Type B pancreatic cell (in vitro differentiated cells): ENCODE measurements at places on chromosomes 13 and 19. TPM values are rescaled to one million over a fixed set of nuclear protein-coding genes. Genes with fewer than 3 reads are reported as not detected.

Gene PGLYRP2
- total RNA-seq: not detected in 2 replicates

DNA sequence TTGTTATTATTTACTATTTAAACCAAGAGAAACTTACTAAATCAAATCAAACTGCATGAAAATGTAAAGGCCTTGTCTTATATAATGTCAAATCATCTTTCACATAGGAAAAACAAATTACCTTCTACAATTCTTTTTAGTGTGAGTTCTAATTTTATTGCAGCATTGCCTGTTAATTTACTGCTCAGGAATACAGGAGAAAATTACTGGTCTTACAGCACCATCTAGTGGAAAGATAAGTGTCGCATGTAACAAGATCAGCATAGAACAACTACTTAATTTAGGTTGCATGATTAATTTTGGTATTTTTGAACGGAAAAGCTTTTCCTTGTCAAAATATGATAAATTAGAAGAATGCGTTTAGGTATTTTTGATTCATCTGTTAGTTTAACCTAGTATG is 502.7 kb downstream of the UQCRFS1 start:
- no peaks in the 10 kb centered on the region for H3K36me3 ChIP-seq
- H3K4me1 ChIP-seq: no peaks in the 10 kb centered on the region
- no peak overlapping the region for H3K27ac ChIP-seq
- no peak overlapping the region for H3K4me3 ChIP-seq
- no peak for DNase-seq

DNA sequence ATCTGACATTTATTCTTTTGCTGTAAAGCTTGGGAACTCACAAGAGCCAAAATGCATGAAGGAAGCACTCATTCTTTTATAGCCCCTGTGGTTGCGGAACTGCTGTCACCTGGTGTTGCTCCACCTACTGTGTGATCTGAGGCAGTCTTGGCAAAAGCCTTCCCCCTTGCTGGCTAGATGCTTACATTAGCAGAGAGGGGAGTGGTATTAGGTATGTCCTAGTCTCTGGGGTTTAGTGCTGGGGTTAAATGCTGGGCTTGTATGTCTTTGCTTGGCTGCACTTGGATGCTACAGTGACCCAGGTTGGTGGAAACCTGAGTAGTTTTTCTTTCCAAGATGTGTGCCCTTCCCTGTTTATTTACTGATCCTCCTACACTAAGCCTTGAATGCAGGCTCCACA is 99.3 kb downstream of the WDFY2 start:
- no peak for DNase-seq
- H3K36me3 ChIP-seq: peaks cover 5% of the 10 kb centered on the region
- H3K4me3 ChIP-seq: no peak overlapping the region
- peaks cover 17% of the 10 kb centered on the region for H3K4me1 ChIP-seq
- no peak overlapping the region for H3K27ac ChIP-seq
- no peaks in the 10 kb centered on the region for H3K27me3 ChIP-seq

GRCh38 chr19:18736415-18737336 is 53.2 kb downstream of the CRTC1 start:
- H3K27me3 ChIP-seq: no peaks in the 10 kb centered on the region
- no peak for DNase-seq
- H3K4me1 ChIP-seq: peaks cover 14% of the 10 kb centered on the region
- no peaks in the 10 kb centered on the region for H3K36me3 ChIP-seq
- H3K4me3 ChIP-seq: no peak overlapping the region

Gene TMEM38A
- 7.6 and 8.0 TPM in 2 replicates for total RNA-seq

GRCh38 chr19:16949496-16950023 is 60.8 kb downstream of the F2RL3 start:
- no peak overlapping the region for H3K27ac ChIP-seq
- H3K4me3 ChIP-seq: no peak overlapping the region
- DNase-seq: peak; percentile 48
- no peaks in the 10 kb centered on the region for H3K27me3 ChIP-seq

Gene FPR2
- total RNA-seq: not detected in 2 replicates

Gene LTBP4
- 31.8 and 145 TPM in 2 replicates for total RNA-seq

DNA sequence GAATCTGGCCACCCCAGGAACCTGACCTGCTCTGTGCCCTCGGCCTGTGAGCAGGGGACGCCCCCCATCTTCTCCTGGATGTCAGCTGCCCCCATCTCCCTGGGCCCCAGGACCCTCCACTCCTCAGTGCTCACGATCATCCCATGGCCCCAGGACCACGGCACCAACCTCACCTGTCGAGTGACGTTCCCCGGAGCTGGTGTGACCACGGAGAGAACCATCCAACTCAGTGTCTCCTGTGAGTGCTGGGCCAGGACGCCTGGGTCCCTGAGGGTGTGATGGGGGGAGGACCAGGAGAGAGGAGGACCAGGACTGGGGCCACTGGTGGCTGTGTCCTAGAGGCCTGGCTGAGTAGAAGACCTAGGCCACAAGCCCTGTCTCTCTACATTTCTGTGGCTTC is 13.0 kb upstream of the CD33 start:
- H3K27me3 ChIP-seq: peaks cover 19% of the 10 kb centered on the region
- H3K4me1 ChIP-seq: no peaks in the 10 kb centered on the region
- no peak for DNase-seq

Gene CEBPA
- 24.4 and 50.4 TPM in 2 replicates for total RNA-seq

GRCh38 chr13:30851697-30852096 is 54.4 kb upstream of the MEDAG start:
- no peak overlapping the region for H3K27ac ChIP-seq
- H3K4me1 ChIP-seq: peaks cover 32% of the 10 kb centered on the region
- H3K27me3 ChIP-seq: peaks cover 7% of the 10 kb centered on the region
- peaks cover 4% of the 10 kb centered on the region for H3K36me3 ChIP-seq
- no peak for DNase-seq

DNA sequence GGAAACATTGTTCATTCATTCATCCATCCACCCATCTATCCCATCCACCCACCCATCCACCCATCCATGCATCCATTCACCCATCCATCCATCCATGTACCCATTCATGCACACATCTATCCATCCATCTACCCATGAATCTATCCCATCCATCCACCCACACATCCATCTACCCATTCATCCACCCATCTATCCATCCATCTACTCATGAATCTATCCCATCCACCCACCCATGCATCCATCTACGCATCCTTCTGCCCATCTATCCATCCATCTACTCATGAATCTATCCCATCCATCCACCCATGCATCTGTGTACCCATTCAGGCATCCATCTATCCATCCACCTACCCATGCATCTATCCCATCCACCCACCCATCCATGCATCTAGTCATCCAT is 51.6 kb upstream of the URI1 start:
- no peaks in the 10 kb centered on the region for H3K36me3 ChIP-seq
- H3K4me3 ChIP-seq: no peak overlapping the region
- DNase-seq: no peak
- H3K27ac ChIP-seq: no peak overlapping the region
- peaks cover 5% of the 10 kb centered on the region for H3K27me3 ChIP-seq
- H3K4me1 ChIP-seq: peaks cover 13% of the 10 kb centered on the region

DNA sequence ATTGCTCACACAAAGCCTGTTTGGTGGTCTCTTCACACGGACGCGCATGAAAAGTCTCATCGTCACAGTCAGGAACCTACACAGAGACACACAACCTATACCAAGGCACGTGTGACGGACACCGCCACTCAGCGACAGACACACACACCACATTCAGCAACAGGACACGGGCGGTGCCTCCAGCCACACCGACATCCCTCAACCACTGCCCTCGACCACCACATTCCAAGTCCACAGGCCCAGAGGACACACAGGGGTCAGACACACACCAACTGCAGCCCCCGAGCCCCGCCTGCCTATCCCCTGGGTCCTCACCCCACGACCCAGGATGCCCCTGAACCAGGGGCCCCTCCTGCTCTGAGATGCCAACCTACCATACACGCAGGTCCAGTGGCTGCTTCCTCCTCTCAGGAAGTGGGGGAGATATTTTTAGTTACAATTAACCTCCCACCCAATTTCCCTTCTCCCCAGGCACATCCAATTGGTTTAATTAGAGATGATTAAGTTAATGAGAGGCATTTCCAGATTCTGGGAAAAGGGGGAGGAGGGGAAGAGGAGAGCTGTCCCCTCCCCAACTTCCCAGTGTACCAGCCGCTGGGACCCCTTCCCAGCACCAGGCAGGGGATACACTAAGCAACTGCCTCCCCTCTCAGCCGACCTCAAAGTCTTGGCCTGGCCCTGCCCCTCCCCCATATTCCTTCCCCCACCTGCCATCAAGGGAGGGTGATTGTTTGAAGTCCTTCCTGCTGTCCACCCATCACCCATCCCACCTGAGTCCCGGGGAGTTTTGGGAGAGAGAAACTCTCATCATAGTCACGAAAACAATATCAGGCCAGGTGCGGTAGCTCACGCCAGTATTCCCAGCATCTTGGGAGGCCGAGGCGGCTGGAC is 20.4 kb downstream of the MEIS3 start:
- peaks cover 42% of the 10 kb centered on the region for H3K27me3 ChIP-seq
- DNase-seq: no peak
- H3K36me3 ChIP-seq: no peaks in the 10 kb centered on the region
- H3K4me3 ChIP-seq: no peak overlapping the region
- peak overlapping the region; percentile 13 for H3K27ac ChIP-seq
- peaks cover 13% of the 10 kb centered on the region for H3K4me1 ChIP-seq

- peak within 1 kb of the TSS; percentile 79 for H3K4me3 ChIP-seq
Observed at GRCh38 chr19:55075371-55075998, at the start of gene EPS8L1. EPS8L1 (plus strand) TSS chr19:55075869; CDS start chr19:55076445, 576 bp downstream.

Gene ANGPTL8
- not detected in 2 replicates for total RNA-seq

- no peak overlapping the region for H3K27ac ChIP-seq
- no peaks in the 10 kb centered on the region for H3K36me3 ChIP-seq
- no peaks in the 10 kb centered on the region for H3K27me3 ChIP-seq
Observed at GRCh38 chr13:113143466-113144254, 14.8 kb upstream of the PROZ start.

Gene HIPK4
- 0.12 TPM in 1 of 2 replicates, not detected in the other for total RNA-seq

Gene COQ8B
- 39.9 and 48.4 TPM in 2 replicates for total RNA-seq

GRCh38 chr13:76745261-76746200 is 140.7 kb downstream of the KCTD12 start:
- H3K27ac ChIP-seq: no peak overlapping the region
- H3K36me3 ChIP-seq: no peaks in the 10 kb centered on the region
- peaks cover 4% of the 10 kb centered on the region for H3K4me1 ChIP-seq
- no peak for DNase-seq

DNA sequence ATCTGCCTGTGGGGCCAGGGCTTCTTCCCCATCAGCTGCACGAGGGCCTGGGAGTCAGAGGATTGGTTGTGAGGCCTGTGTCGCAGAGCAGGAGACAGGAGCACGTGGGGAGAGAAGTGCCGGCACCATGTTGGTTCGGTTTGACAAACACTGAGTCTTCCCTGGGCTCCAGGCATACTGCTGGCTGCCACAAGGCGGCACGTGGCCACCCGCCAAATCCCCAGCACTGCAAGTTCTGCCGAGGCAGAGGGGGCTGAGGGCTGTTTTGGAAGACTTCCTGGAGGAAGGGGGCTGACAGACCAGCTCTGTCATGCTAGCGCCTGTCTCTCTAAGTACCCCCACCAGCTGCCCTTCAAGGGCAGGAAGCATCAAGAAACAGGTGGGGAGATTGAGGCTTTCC is 9.5 kb downstream of the SHANK1 start:
- DNase-seq: no peak
- no peak overlapping the region for H3K27ac ChIP-seq
- H3K4me3 ChIP-seq: no peak overlapping the region
- H3K4me1 ChIP-seq: peaks cover 3% of the 10 kb centered on the region
- H3K27me3 ChIP-seq: peaks cover 57% of the 10 kb centered on the region
- no peaks in the 10 kb centered on the region for H3K36me3 ChIP-seq

Gene ZNF222
- 6.7 and 7.9 TPM in 2 replicates for total RNA-seq

Gene SYT3
- total RNA-seq: 0.68 TPM in 1 of 2 replicates, not detected in the other

Gene ZSCAN1
- total RNA-seq: 0.95 and 1.9 TPM in 2 replicates

DNA sequence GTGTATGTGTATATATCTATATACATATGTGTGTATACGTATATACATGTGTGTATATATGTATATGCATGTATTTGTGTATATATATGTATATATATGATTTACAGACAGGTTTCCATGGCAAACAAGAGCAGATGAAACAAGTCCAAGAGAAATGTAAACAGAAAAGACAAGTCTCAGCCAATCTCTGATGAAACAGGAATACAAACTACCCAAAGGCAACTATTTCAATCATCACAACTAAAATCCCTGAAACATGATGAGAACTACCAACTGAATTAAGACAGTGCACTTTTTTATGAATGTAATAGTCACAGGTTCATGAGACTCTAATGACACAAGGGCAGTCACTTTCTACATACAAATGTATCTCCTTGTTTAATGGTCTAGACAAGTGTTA is 140.2 kb downstream of the TNFRSF19 start:
- H3K27ac ChIP-seq: no peak overlapping the region
- H3K4me1 ChIP-seq: peaks cover 9% of the 10 kb centered on the region
- no peaks in the 10 kb centered on the region for H3K36me3 ChIP-seq
- H3K4me3 ChIP-seq: no peak overlapping the region
- no peak for DNase-seq
- no peaks in the 10 kb centered on the region for H3K27me3 ChIP-seq

Gene SBSN
- 0.53 TPM in 1 of 2 replicates, not detected in the other for total RNA-seq

GRCh38 chr13:70630247-70630646 is 522.0 kb upstream of the KLHL1 start:
- no peaks in the 10 kb centered on the region for H3K4me1 ChIP-seq
- H3K27me3 ChIP-seq: no peaks in the 10 kb centered on the region
- no peaks in the 10 kb centered on the region for H3K36me3 ChIP-seq
- no peak overlapping the region for H3K27ac ChIP-seq

- H3K27ac ChIP-seq: no peak overlapping the region
- H3K4me3 ChIP-seq: no peak overlapping the region
- H3K27me3 ChIP-seq: no peaks in the 10 kb centered on the region
- no peak for DNase-seq
Observed at GRCh38 chr13:95247171-95247570, 54.1 kb downstream of the ABCC4 start.

Gene FUT3
- 6.6 and 16.3 TPM in 2 replicates for total RNA-seq

GRCh38 chr13:57375876-57376275 is 208.9 kb downstream of the PRR20E start:
- H3K27ac ChIP-seq: no peak overlapping the region
- H3K36me3 ChIP-seq: no peaks in the 10 kb centered on the region
- DNase-seq: no peak
- H3K4me1 ChIP-seq: no peaks in the 10 kb centered on the region
- no peaks in the 10 kb centered on the region for H3K27me3 ChIP-seq

Gene VSTM2B
- 0.68 TPM in 1 of 2 replicates, not detected in the other for total RNA-seq

Gene C13orf42
- total RNA-seq: not detected in 2 replicates

Gene DIRAS1
- 5.9 and 10.4 TPM in 2 replicates for total RNA-seq

- DNase-seq: no peak
- H3K4me3 ChIP-seq: no peak overlapping the region
- no peaks in the 10 kb centered on the region for H3K36me3 ChIP-seq
- no peaks in the 10 kb centered on the region for H3K4me1 ChIP-seq
Observed at GRCh38 chr13:96273196-96273595, 183.3 kb downstream of the HS6ST3 start.

Gene KLK15
- 0.26 TPM in 1 of 2 replicates, not detected in the other for total RNA-seq

DNA sequence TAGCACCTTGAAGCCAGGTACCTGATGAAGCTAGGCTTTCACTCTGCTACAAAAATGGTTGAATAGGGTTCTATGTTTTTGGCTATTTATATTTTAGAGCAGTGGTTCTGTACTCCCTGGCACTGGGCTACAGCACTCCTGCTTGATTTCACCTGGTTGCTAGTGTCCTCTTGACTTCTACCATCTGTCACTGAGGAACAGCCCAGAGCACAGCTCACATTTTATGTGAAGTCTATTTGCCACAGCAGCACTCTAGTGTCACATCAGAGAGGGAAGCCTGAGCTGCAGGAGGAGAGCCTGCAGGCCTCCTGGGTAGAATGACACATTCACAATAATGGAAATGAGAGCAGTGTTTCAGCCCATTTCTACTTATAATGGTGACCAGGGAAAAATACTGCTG is 184.2 kb downstream of the ZNF486 start:
- no peak overlapping the region for H3K4me3 ChIP-seq
- no peak for DNase-seq
- H3K4me1 ChIP-seq: no peaks in the 10 kb centered on the region
- H3K27me3 ChIP-seq: no peaks in the 10 kb centered on the region

Gene ZNF763
- 4.8 and 5.0 TPM in 2 replicates for total RNA-seq

GRCh38 chr19:2803486-2804155 is 16.0 kb upstream of the ZNF554 start:
- peaks cover 9% of the 10 kb centered on the region for H3K36me3 ChIP-seq
- no peak overlapping the region for H3K27ac ChIP-seq
- H3K4me1 ChIP-seq: no peaks in the 10 kb centered on the region
- no peaks in the 10 kb centered on the region for H3K27me3 ChIP-seq
- no peak overlapping the region for H3K4me3 ChIP-seq
